ENCODE measurements at places on chromosomes 1 and 21.

DNA sequence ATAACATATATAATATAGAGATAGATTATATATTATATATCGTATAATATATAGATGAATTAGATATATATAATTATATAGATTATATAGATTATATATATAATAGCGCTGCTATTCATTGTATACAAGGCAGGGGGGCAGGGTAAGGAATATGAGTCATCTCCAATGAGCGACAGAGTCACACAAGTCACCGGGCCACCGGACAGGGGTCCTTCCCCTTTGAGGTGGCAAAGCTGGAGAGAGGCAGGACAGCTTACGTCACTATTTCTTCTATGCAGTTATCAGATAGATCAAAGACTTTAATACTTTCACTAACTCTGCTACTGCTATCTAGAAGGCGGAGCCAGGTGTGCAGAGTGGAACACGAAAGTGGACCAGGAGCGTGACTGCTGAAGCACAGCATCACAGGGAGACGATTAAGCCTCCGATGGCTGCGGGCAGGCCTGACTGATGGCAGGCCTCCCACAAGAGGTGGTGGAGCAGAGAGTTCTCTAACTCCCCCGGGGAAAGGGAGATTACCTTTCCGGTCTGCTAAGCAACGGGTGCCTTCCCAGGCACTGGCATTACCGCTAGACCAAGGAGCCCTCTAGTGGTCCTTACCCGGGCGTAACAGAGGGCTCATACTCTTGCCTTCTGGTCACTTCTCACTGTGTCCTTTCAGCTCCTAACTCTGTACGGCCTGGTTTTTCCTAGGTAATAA lies 2154.7 kb downstream of the MRPL39 start:
- no peak for DNase-seq

GRCh38 chr1:101217148-101217547 lies 19.7 kb upstream of the S1PR1 start:
- no peak for DNase-seq

DNA sequence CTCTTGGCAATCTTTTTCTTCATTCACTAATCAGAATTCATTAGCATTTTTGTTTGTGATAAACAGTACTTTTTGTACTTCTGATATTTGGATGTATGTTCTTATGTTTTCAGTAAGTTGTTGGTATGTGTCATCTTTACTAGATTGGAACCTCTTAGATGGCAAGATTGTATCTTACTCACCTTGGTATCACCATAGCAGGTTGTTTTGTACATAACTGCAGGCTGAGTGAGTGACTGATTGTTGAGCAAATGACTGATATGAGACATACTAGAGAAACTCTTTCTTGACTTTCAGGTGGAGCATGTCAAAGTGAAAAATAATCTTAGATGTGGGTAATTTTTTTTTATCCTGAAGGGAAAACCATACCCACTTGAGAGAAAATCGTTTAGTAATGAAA lies 173.7 kb downstream of the CLEC20A start:
- no peak for DNase-seq

- DNase-seq, result peak; percentile 14
Observed at GRCh38 chr1:224922404-224923164, 6.9 kb upstream of the DNAH14 start.

- no peak for DNase-seq
Observed at GRCh38 chr1:15348648-15349047, 61.0 kb upstream of the EFHD2 start.

DNA sequence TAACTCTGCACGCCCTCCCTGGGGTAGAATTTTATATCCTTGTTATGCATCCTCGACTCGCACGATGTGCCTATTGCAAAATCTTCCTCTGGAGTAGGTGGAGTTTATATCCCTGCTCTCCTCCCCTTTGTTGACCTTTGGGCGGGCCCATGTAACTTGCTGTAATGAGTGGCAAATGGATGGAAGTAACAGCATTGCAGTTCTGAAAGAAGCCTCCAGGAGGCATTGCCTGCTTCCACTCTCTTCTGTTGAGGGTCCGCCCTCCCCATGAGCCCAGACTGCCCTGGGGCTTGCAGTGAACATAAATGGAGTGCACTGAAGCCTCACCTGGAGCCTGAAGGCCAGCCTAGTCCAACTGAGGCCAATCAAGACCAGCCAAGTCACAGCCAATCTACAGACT lies 62.2 kb upstream of the GRIK3 start:
- no peak for DNase-seq

DNA sequence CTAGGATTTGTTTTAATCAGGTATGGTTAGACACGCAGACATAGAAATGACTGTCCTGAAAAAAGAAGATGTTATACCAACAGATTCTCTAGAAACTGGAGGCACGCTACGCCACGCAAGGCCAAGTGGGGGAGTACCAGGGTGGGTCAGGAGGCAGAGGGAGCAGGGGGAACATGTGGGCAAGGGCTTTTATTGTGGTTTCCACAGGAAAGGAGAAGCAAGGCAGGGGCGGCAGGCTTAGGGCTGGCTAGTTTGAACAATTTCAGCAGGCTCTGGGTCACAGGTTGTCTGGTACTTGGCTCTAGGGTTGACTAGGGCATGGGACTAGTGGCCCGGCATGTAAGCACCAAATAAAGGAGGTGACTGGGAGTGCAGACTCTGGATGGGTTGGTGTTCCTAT lies 7.2 kb downstream of the MTARC2 start:
- DNase-seq, result no peak

- DNase-seq, result no peak
Observed at GRCh38 chr1:90705956-90706355, 11.1 kb downstream of the BARHL2 start.

DNA sequence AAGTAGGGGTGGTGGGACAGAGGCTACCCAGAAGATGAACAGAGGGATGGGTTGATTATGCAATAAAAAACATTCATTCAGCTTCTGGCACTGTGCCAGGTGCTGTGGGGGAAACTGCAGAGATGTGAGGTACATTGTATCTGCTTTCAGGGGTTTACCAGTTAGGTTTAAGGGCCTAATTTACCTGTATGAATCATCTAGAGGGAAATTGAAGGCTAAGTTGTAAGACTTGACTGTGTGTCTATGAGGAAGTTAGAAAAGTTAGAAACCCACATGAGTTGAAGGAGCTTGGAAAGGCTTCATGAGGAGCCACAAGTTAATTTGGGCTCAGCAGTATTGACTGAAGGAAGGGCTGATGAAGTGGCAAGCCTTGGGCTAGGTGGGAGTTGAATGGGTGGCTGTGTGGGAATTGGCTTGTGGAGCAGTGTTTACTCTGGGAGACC lies 36.7 kb upstream of the APOBEC4 start:
- no peak for DNase-seq

DNA sequence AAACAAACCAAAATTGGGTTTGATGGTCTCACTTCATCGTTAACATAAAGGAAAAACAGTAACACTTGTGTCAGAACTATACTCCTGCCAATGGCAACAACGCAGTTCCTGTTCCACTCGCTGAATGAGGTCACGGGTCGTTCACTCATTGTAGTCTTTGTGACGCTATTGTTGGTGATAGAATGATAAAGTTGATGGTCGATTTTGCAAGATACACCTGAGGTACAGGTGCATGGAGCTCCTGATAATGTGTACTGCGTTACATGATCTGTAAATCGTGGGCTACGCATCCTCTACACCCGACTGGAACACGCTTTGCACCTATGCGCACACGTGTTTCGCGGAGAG lies 391 bp upstream of the CENPS start:
- no peak for DNase-seq

DNA sequence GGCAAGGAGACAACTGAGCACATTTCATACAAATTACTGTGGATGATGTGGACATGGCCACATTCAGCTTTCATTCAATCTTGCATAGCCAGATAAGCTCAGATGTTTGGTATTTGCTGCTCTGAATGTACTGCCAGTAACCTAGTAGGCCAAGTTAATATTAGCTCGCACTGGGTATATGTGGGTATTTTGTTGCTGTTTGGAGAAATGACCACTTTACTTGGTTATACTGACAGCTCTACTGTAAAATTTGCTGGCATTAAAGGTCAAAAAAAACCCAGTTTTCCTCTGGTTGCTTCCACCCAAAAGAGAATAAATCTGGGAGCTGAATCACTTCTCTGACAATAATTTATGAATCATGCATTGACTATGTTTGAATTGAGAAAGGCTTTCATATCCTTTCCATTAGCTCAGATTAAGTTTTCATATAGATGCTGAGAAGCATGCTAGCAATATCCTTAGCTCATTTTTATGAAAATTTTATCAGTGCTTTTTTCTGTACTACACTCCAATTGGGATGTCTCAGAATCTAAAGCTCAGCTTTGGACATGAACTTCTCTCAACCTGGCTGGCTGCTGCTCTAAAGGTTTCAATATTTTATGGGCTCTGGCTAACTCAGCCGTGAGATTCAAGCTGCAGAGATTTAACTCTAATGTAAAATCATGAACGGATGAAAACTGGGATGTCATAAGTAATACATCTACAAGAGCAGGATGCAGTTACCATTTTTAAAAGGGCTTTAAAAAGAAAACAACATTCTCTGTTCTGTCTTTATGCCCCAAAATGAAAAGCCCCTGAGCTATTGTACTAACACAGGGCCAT lies 330.0 kb downstream of the BARHL2 start:
- DNase-seq, result peak; percentile 14

DNA sequence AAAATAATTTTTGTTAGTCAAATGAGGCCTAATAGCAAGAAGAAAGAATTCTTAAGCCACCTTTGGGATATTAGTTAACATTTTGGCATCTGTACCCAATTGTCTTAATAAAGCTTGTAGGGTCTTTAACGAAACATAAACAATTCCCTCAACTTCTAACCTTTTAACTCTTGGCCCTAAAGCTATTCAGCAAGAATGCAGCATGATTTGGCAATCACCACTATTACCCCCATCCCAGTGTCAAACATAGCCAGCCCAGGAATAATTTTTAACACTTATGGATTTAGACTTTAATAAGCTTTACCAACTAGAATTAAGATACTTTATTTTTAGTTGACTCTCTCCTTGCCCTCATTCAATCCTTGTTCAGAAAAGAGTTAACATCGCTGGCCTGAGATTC lies 2.5 kb upstream of the SLC16A4 start:
- no peak for DNase-seq

DNA sequence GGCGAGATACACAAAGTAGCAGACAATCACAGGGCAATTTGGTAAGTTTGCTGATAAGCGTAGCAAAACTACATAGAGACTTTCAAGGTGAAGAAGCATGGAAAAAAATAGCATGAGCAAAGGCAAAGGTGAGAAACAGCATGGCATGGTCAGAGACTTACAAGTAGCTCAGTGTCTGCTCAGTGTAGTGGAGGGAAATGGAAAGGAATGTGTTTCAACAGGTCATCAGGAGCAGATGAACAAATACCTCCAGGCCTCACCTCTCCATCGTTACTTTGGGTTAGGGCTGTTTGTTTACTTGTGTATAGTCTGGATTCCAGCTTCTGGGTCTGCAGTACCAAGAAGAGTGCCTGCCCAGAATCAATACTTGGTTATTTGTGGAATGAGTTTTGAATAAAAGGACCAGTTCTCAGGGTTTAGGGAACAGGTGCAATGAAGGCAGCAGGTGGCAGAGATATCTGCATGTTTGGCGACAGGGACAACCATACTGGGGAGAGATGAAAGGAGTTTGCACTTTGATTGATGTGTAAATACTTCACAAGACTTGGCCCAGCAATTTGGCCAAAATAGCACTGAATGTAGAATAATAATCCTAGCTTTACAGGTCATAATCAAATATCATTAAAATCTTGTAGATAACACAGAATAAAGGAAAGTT lies 97.0 kb upstream of the FGGY start:
- DNase-seq, result no peak

DNA sequence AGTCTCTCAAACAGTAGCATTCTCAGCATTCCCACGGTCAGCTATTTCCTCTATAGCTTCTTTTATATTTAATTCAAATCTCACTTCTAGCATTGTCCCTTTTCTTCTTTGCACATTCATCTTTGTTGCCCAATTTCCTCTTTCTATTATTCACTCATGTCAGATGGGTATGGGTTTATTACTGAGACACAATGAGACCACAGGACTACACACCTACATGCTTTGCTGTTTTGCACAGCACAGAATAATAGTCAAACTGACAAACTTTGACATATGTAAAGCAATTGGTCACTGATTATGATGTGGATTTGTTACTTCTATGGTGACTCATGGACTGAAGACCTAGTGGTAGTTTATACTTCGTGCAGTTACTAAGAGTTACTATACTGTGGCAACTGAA lies 5.8 kb upstream of the CD1C start:
- DNase-seq, result no peak

GRCh38 chr1:59670662-59671061 lies 144.1 kb upstream of the HOOK1 start:
- no peak for DNase-seq

DNA sequence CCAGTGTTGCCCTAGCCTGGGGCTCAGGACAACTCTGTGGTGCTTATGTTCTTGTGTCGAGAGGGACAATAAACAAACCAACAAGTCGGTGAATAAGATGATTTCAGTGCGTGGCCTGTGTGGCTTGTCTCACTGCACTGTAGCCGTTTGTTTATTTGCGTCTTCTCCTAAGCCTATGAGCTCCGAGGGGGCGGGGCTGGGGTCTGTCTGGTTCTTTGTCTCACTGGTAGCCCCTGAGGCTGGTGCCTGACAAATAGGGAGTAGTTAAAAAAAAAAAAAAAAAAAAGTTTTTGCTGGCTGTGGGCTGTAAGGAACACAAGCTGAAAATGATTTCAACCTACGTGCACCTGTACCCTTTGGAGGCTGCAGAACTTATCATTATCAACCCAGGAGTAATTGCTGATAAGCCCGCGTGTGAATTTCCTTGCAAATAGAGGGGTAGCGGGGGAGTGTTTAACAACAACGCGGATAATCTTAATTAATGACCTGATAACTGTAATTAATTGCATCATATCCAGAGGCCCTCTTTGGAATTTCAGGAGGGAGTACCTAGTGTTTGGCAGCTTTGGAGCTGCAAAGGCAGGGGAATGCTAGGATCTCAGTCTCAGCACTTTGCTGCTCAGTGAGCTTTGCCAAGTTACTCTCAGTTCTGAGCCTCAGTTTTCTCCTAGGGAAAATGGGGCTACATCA lies 925 bp upstream of the ARHGEF10L start:
- DNase-seq, result no peak

GRCh38 chr1:28150125-28150780 lies 26.2 kb downstream of the PTAFR start:
- DNase-seq, result no peak

- DNase-seq, result no peak
Observed at GRCh38 chr1:208997726-208998312, 585.7 kb upstream of the CAMK1G start.

DNA sequence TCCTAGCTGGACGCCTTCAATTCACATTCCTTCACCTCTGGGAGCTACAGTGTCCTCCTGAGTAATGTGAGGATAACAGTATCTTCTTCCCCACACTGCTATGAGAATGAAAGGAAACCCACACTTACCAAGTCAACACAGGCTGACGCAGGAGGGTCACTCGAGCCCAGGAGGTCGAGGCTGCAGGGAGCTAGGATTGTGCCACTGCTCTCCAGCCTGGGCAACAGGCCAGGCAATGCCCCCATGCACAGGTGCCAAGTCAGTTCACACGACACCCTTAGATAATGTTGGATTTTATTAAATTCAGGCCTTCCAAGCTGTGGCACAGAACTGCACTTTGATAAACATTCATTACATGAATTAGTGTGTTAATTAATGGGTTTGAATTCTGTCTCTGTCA lies 31.9 kb downstream of the MATN1 start:
- DNase-seq, result no peak

- no peak for DNase-seq
Observed at GRCh38 chr1:55081905-55082296, 42.6 kb downstream of the PCSK9 start.

- DNase-seq, result no peak
Observed at GRCh38 chr1:23168079-23168444, 594 bp downstream of the LUZP1 start.

GRCh38 chr1:85404408-85404807 lies 60.6 kb downstream of the DDAH1 start:
- DNase-seq, result no peak

Data from fibroblast of skin of left quadriceps (primary cell).